ENCODE measurements at places on chromosomes 1 and 21.

GRCh38 chr1:18182398-18183160, 75.0 kb downstream of the IGSF21 start:
- H3K4me3 ChIP-seq: no peak overlapping the region
- no peaks in the 10 kb centered on the region for H3K36me3 ChIP-seq
- DNase-seq: no peak
- H3K27ac ChIP-seq: no peak overlapping the region

DNA sequence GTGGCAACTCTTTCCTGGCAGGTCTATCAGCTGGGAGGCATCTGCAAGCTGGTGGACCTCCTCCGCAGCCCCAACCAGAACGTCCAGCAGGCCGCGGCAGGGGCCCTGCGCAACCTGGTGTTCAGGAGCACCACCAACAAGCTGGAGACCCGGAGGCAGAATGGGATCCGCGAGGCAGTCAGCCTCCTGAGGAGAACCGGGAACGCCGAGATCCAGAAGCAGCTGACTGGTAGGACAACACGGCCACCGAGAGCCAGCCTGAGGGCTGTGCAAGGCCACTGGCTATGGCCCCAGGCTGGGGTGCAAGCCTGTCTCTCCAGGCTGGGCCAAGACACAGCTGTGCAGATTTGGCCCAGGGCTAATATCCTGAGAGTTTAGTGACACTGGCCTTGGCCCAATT, 34.2 kb downstream of the PKP1 start:
- no peak for DNase-seq
- H3K27ac ChIP-seq: no peak overlapping the region
- H3K36me3 ChIP-seq: no peaks in the 10 kb centered on the region

- H3K4me3 ChIP-seq: no peak overlapping the region
- H3K27me3 ChIP-seq: no peaks in the 10 kb centered on the region
- H3K4me1 ChIP-seq: no peaks in the 10 kb centered on the region
- no peak overlapping the region for H3K27ac ChIP-seq
- no peak for DNase-seq
Observed at GRCh38 chr21:33754481-33754880, 112.2 kb downstream of the ITSN1 start.

GRCh38 chr1:226949401-226949800, 9.3 kb downstream of the COQ8A start:
- no peak for DNase-seq
- no peaks in the 10 kb centered on the region for H3K4me1 ChIP-seq
- H3K36me3 ChIP-seq: no peaks in the 10 kb centered on the region
- no peak overlapping the region for H3K4me3 ChIP-seq
- H3K27ac ChIP-seq: no peak overlapping the region

DNA sequence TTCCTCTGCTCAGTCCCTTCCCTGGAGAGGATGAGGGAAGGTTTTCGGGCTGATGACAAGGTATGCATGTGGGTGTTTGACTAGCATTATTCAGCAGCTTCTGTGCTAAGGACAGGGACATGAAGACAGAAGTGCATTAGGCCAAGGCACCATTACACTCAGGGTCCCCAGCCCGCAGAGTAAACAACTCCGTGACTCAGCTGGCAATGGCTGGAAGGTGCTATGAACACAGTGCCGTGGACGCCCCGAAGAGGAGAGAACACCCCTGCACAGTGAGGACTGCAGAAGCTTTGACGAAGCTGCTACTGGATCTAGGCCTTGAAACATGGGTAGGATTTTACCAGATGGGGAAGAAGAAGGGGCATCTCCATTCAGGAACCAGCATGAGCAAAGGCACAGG, 13.7 kb upstream of the EPS8L3 start:
- H3K4me1 ChIP-seq: peaks cover 4% of the 10 kb centered on the region
- H3K27ac ChIP-seq: no peak overlapping the region
- no peaks in the 10 kb centered on the region for H3K27me3 ChIP-seq
- no peak overlapping the region for H3K4me3 ChIP-seq
- no peak for DNase-seq
- H3K36me3 ChIP-seq: no peaks in the 10 kb centered on the region

DNA sequence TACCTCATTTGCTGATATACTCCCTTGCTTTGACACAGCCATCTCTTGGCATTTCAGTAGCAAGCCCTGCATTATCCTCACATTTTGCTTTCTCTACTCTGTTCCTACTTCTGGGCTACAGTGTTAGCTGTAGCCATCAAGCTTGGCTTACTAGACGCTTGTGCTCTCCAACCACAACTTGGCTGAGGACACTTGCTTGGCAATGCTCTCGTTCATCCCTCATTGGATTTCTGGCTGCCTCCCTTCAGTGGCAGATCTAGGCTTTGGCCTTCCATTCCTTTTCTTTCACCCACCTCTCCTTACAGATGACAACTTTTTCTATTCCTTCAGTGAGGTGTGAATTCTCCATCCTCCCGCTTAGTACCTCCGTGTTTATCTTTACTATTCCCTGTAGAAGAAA, 428.7 kb upstream of the LRRC7 start:
- no peak overlapping the region for H3K27ac ChIP-seq
- no peaks in the 10 kb centered on the region for H3K27me3 ChIP-seq
- no peaks in the 10 kb centered on the region for H3K36me3 ChIP-seq
- no peaks in the 10 kb centered on the region for H3K4me1 ChIP-seq

DNA sequence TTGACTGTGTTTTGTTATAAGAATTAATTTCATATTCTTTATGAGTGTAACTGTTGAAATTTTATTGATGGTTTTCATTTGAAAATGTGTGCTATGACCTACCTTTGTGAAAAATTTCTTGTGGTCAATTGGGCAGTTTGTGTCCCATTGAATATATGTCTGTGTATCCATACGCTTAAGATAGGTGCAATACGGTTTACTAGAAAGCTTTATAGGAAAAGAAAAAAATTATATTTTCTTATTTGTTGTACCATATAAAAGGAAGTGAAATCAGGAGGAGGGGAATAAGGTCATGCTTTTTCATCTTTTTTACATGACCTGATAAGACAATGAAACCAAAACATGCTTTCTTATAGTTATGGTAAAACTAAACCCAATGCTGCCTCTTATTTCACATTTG, 807.7 kb downstream of the USP25 start:
- H3K27ac ChIP-seq: no peak overlapping the region
- no peaks in the 10 kb centered on the region for H3K36me3 ChIP-seq
- no peaks in the 10 kb centered on the region for H3K27me3 ChIP-seq
- no peaks in the 10 kb centered on the region for H3K4me1 ChIP-seq
- no peak for DNase-seq
- no peak overlapping the region for H3K4me3 ChIP-seq

- H3K4me1 ChIP-seq: peaks cover under 1% of the 10 kb centered on the region
- H3K4me3 ChIP-seq: peak overlapping the region; percentile 10
- peaks cover 8% of the 10 kb centered on the region for H3K36me3 ChIP-seq
- no peak for DNase-seq
Observed at GRCh38 chr1:226656201-226656600, 82.9 kb downstream of the ITPKB start.

- H3K4me1 ChIP-seq: no peaks in the 10 kb centered on the region
- no peak for DNase-seq
- no peak overlapping the region for H3K27ac ChIP-seq
- H3K4me3 ChIP-seq: no peak overlapping the region
- no peaks in the 10 kb centered on the region for H3K27me3 ChIP-seq
Observed at GRCh38 chr1:157691285-157691920, 9.2 kb downstream of the FCRL3 start.

GRCh38 chr1:43329995-43330751, 7.4 kb upstream of the MPL start:
- H3K27ac ChIP-seq: no peak overlapping the region
- no peaks in the 10 kb centered on the region for H3K27me3 ChIP-seq
- DNase-seq: no peak
- no peaks in the 10 kb centered on the region for H3K36me3 ChIP-seq
- H3K4me1 ChIP-seq: no peaks in the 10 kb centered on the region
- H3K4me3 ChIP-seq: no peak overlapping the region

- H3K27ac ChIP-seq: peak overlapping the region; percentile 98
- DNase-seq: no peak
- H3K4me3 ChIP-seq: peak overlapping the region; percentile 45
Observed at GRCh38 chr1:30760596-30761324, 3.2 kb upstream of the LAPTM5 start.

DNA sequence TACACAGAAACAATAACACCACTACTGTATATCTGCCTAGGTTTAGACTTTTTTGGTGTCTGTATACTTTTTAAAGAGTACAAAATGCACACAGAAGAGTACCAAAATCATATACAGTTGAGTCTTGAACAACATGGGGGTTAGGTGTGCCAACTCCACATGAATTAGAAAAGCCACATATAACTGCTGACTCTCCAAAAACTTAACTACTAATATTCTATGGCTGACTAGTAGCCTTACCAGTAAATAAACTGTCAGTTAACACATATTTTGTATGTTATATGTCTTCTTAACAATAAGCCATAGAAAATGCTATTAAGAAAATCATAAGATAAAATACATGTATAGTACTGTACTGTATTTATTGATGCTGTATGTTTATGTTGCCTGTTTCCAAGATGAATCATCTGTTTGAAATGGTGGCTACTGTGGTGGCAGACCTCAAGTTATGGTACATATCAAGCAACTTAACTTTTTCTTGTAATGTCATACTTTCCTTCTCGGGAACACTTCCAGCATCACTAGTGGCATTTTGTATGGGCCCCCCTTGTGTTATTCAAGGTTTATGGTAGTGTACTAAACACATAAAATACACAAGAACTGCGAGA, 71.2 kb downstream of the LHX4 start:
- no peaks in the 10 kb centered on the region for H3K27me3 ChIP-seq
- H3K4me1 ChIP-seq: no peaks in the 10 kb centered on the region
- H3K4me3 ChIP-seq: no peak overlapping the region
- no peak overlapping the region for H3K27ac ChIP-seq
- DNase-seq: no peak

GRCh38 chr1:74356493-74356892, 121.3 kb downstream of the TNNI3K start:
- no peaks in the 10 kb centered on the region for H3K4me1 ChIP-seq
- H3K27me3 ChIP-seq: no peaks in the 10 kb centered on the region
- no peak for DNase-seq
- H3K27ac ChIP-seq: no peak overlapping the region
- no peak overlapping the region for H3K4me3 ChIP-seq

- DNase-seq: no peak
- no peaks in the 10 kb centered on the region for H3K4me1 ChIP-seq
- H3K36me3 ChIP-seq: no peaks in the 10 kb centered on the region
- H3K4me3 ChIP-seq: no peak overlapping the region
Observed at GRCh38 chr1:162292422-162292849, 84.2 kb downstream of the SPATA46 start.

GRCh38 chr21:41059871-41060270, 108.1 kb upstream of the BACE2 start:
- no peaks in the 10 kb centered on the region for H3K4me1 ChIP-seq
- no peak overlapping the region for H3K27ac ChIP-seq
- no peak for DNase-seq
- H3K27me3 ChIP-seq: no peaks in the 10 kb centered on the region
- H3K36me3 ChIP-seq: no peaks in the 10 kb centered on the region

GRCh38 chr1:116377541-116378529, 4.8 kb downstream of the ATP1A1 start:
- H3K27me3 ChIP-seq: no peaks in the 10 kb centered on the region
- H3K4me3 ChIP-seq: peak overlapping the region; percentile 94
- peaks cover 59% of the 10 kb centered on the region for H3K4me1 ChIP-seq
- peak overlapping the region; percentile 98 for H3K27ac ChIP-seq
- peak; percentile 63 for DNase-seq
- no peaks in the 10 kb centered on the region for H3K36me3 ChIP-seq

GRCh38 chr1:211548321-211549091, 30.5 kb downstream of the SLC30A1 start:
- no peaks in the 10 kb centered on the region for H3K27me3 ChIP-seq
- H3K4me3 ChIP-seq: no peak overlapping the region
- no peak overlapping the region for H3K27ac ChIP-seq
- no peaks in the 10 kb centered on the region for H3K36me3 ChIP-seq

GRCh38 chr1:243786531-243786930, 63.5 kb downstream of the AKT3 start:
- no peak for DNase-seq
- H3K27ac ChIP-seq: no peak overlapping the region
- H3K36me3 ChIP-seq: no peaks in the 10 kb centered on the region
- no peaks in the 10 kb centered on the region for H3K27me3 ChIP-seq
- no peak overlapping the region for H3K4me3 ChIP-seq

DNA sequence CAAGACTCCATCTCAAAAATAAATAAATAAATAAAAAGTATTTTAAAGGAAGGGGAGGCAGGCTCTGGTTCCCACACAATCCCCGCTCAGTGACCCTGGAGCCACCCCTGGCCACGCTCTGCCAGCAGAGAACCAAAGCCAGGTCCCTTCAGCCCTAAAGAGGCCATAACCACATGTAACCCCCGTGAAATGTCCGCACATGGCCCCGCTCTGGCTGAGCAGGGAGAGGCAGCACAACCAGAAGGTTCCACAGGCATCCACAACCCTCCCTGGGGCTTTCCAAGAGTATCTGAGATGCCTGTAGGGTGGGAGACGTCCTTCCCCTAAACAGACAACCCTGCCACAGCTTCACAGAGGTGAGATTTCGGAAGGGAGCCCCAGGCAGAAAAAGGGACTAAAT, 1.4 kb upstream of the ARF1 start:
- no peaks in the 10 kb centered on the region for H3K27me3 ChIP-seq
- peaks cover 31% of the 10 kb centered on the region for H3K4me1 ChIP-seq
- no peak for DNase-seq
- peak overlapping the region; percentile 88 for H3K4me3 ChIP-seq
- H3K36me3 ChIP-seq: no peaks in the 10 kb centered on the region

GRCh38 chr1:96722161-96722922, 758 bp downstream of the PTBP2 start:
- no peaks in the 10 kb centered on the region for H3K36me3 ChIP-seq
- H3K4me3 ChIP-seq: peak overlapping the region; percentile 89

DNA sequence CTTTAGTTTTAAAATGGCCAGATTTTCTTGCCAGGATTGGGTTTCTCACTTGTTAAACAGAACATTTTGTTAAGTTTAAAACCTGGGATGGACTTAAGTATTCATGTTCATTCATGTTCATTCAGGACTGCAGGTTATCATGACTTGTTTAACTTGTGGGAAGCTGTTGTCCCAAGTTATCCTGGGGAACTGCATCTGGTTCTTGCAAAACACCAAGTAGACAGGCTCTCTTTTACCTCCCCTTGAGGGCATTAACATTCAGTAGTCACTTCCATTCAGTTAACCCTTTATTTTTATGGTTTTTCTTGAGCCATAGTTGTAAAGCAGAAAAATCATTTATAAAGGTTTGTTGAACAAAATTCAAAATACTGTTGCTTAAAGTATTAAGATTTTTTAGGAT, 8.1 kb downstream of the SOD1 start:
- peaks cover 7% of the 10 kb centered on the region for H3K4me1 ChIP-seq
- no peaks in the 10 kb centered on the region for H3K27me3 ChIP-seq
- no peak overlapping the region for H3K27ac ChIP-seq
- no peak overlapping the region for H3K4me3 ChIP-seq
- no peak for DNase-seq

- H3K36me3 ChIP-seq: no peaks in the 10 kb centered on the region
- no peaks in the 10 kb centered on the region for H3K27me3 ChIP-seq
- no peak for DNase-seq
- no peak overlapping the region for H3K27ac ChIP-seq
Observed at GRCh38 chr1:175089136-175089718, 21.6 kb downstream of the TNN start.
